A549 treated with DMSO at 1 μM for 4 hours (cell line): ENCODE measurements at places on chromosomes 5 and 9. TPM values are rescaled to one million over a fixed set of nuclear protein-coding genes. Genes with fewer than 3 reads are reported as not detected.

Gene NDFIP1
- total RNA-seq = 44.3 to 60.6 TPM (median 51.9 TPM) in 5 replicates

Gene MYORG
- total RNA-seq = 3.1 to 4.5 TPM (median 4.1 TPM) in 5 replicates

Gene FANCG
- 35.8 to 58.3 TPM (median 55.3 TPM) in 5 replicates for total RNA-seq

Gene PCDHB3
- 0.04 to 0.05 TPM in 2 of 5 replicates, not detected in the others for total RNA-seq

Gene PCDHB14
- total RNA-seq = 0.05 to 0.15 TPM (median 0.08 TPM) in 5 replicates

Gene ITGA2
- total RNA-seq = 25.2 to 44.0 TPM (median 32.9 TPM) in 5 replicates

Gene NR2F1-AS1
- total RNA-seq = 3.7 to 4.7 TPM (median 4.5 TPM) in 5 replicates

Gene SAPCD2
- 15.1 to 29.3 TPM (median 23.8 TPM) in 5 replicates for total RNA-seq

Gene SPATA31D4
- total RNA-seq = not detected in 5 replicates

Gene GHR
- 0.01 to 0.03 TPM (median 0.02 TPM) in 3 of 5 replicates, not detected in the others for total RNA-seq

Gene C9orf50
- 0.08 TPM in 1 of 5 replicates, not detected in the others for total RNA-seq

Gene IGFBPL1
- total RNA-seq = 2.3 to 3.2 TPM (median 2.9 TPM) in 5 replicates

Gene COL23A1
- not detected in 5 replicates for total RNA-seq

Gene NRARP
- 3.5 to 5.6 TPM (median 5.4 TPM) in 5 replicates for total RNA-seq

Gene DDX41
- total RNA-seq = 111 to 190 TPM (median 121 TPM) in 5 replicates

Gene PCAT7
- 0.66 to 1.2 TPM (median 0.92 TPM) in 5 replicates for total RNA-seq

Gene SLIT3
- total RNA-seq = 14.9 to 21.9 TPM (median 17.9 TPM) in 5 replicates

Gene SLC25A2
- total RNA-seq = not detected in 5 replicates

Gene PTPRD
- 0.09 to 0.56 TPM (median 0.36 TPM) in 5 replicates for total RNA-seq

Gene STING1
- total RNA-seq = 0.73 to 1.3 TPM (median 1.00 TPM) in 5 replicates

Gene WHRN
- 5.2 to 8.1 TPM (median 6.9 TPM) in 5 replicates for total RNA-seq

Gene GLRA1
- total RNA-seq = not detected in 5 replicates

Gene UBLCP1
- total RNA-seq = 33.8 to 41.9 TPM (median 34.9 TPM) in 5 replicates
